ENCODE measurements at places on chromosomes 16 and 17.

- DNase-seq: peak; percentile 1
Measured at GRCh38 chr17:45782889-45783592, 1.1 kb upstream of the CRHR1 start.

DNA sequence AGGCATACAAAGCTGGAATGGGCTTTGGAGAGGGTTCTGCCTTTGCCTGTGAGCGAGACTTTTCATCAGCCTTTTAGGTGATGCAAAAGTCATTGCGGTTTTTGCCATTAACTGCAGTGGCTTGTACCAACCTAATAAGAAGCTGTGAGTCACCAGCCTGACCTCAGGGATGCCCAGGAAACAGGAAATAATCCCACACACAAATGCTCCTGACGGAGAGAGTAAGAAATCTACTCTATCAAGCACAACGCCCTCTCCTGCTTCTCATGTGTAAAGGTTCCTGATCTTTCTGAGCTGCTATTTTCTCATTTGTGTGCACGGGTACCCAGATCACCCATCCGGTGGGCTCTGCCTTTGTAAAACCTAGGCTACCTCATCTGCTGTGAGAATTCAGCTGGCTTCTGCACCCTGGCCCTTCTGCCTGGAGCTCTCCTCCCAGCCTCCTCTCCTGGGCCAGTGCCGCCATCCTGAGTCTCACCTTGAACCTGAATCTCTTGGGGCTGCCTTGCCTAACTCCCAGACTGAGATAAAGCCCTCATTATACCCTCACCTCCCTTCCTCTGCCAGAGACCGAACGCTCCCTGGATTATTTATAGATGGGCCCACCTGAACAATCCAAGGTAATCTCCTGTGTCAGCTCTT is 299.7 kb downstream of the C16orf95 start:
- DNase-seq: no peak

DNA sequence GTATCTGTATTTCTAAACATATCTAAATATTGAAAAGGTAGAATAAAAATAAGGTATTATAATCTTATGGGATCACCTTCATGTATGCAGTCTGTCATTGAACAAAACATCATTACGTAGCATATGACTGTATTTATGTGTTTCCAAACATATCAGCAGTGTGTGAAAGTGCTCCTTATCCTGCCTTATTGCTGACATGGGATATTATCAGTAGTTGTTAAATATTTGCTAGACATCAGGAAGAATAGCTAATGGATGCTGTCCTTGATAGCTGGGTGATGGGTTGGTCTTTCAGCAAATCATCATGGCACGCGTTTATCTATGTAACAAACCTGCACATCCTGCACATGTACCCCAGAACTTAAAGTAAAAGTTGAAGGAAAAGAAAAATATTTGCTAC is 59.1 kb upstream of the FAM20A start:
- no peak for DNase-seq

GRCh38 chr16:77211880-77212740 is 12.9 kb downstream of the SYCE1L start:
- peak; percentile 55 for DNase-seq

DNA sequence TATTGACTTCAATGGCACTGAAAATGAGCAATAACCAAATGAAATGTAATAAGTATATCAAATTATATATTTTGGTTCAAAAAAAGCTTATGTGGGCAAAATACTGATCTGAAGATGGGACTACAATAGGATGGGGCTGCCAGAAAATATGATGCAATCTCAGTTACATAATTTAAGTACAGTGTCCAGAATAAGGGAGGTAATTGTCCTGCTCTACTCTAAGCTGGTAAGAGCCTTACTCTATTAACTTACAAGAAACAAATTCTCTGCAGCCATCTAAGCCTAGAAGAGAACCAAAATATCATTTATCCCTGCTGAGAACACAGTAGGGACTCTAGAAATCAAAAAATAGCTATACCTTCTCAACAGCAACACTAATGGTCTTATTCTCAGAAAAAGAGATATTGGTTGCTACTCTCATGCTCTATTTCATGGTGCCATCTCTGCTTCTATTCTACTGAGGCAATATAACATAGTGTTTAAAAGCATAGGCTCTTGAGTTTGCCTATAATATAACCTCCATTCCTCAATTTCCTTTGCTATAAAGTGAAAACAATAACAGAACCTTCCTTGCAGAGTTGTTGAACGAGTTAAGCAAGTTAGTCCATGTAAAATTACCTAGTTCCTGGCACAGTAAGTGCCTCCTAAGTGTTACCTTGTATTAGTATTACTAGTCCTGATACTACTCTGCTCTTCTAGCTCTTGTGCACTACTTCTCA is 19.9 kb downstream of the NQO1 start:
- DNase-seq: no peak

Measured in activated effector memory CD4-positive, alpha-beta T cell treated with Interleukin-2 at 50 U/mL for 16 hours (primary cell).